Colonic mucosa (tissue), 4 donors: ENCODE measurements at places on chromosomes 6 and 20.

- H3K27me3 ChIP-seq, result no peaks in the 10 kb centered on the region
- DNase-seq, result no peak
- no peak overlapping the region for H3K27ac ChIP-seq
- no peaks in the 10 kb centered on the region for H3K4me1 ChIP-seq
- no peak overlapping the region for H3K4me3 ChIP-seq
These were observed 369.6 kb downstream of the TENT5A start for GRCh38 chr6:81382852-81383251.

GRCh38 chr6:108578595-108579327 lies 18.0 kb downstream of the FOXO3 start:
- H3K36me3 ChIP-seq, result no peaks in the 10 kb centered on the region
- DNase-seq, result no peak
- no peaks in the 10 kb centered on the region for H3K27me3 ChIP-seq
- H3K27ac ChIP-seq, result no peak overlapping the region
- no peak overlapping the region for H3K4me3 ChIP-seq

- H3K36me3 ChIP-seq, result no peaks in the 10 kb centered on the region
- no peak for DNase-seq
- no peak overlapping the region for H3K27ac ChIP-seq
- H3K4me1 ChIP-seq, result no peaks in the 10 kb centered on the region
These were observed 88.4 kb downstream of the ZDHHC14 start for GRCh38 chr6:157469378-157469777.

- H3K36me3 ChIP-seq, result no peaks in the 10 kb centered on the region
- no peak overlapping the region for H3K4me3 ChIP-seq
- H3K27me3 ChIP-seq, result peaks cover 33% of the 10 kb centered on the region
- H3K27ac ChIP-seq, result no peak overlapping the region
- no peaks in the 10 kb centered on the region for H3K4me1 ChIP-seq
- DNase-seq, result no peak
These were observed 1.9 kb downstream of the ELOVL2 start for GRCh38 chr6:11042025-11042749.

DNA sequence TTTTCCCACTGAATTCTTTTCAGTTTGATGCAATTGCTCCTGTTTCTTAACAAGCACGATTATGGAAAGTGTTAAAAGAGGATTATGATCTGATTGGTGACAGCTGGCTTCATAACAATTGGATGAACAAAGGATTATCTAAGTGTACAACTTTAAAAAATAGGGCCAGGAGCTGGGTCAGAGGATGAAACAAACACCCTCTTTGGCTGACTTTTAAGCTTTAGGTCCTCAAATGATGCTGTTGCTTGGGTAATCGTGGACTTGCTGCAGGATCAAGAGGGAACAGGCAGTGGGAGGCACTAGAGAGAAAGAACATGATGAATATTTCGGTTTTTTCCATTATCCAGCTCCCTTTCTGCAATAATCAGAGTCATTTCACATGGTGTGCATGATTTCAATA lies 35.5 kb upstream of the TMX4 start:
- no peaks in the 10 kb centered on the region for H3K36me3 ChIP-seq
- no peak overlapping the region for H3K27ac ChIP-seq
- no peaks in the 10 kb centered on the region for H3K4me1 ChIP-seq
- H3K4me3 ChIP-seq, result no peak overlapping the region
- no peak for DNase-seq
- no peaks in the 10 kb centered on the region for H3K27me3 ChIP-seq
